ENCODE measurements at places on chromosomes 2 and 18.

GRCh38 chr2:223563462-223563861 is 38.7 kb downstream of the SCG2 start:
- DNase-seq, result no peak

- no peak for DNase-seq
These were observed 63.0 kb downstream of the CABLES1 start for GRCh38 chr18:23198217-23198845.

GRCh38 chr2:18855027-18855426 is 265.7 kb upstream of the NT5C1B start:
- no peak for DNase-seq

GRCh38 chr18:75161256-75162028 is 47.5 kb downstream of the PTGR3 start:
- no peak for DNase-seq

- DNase-seq, result no peak
These were observed 157.5 kb downstream of the TGIF1 start for GRCh38 chr18:3607309-3608098.

DNA sequence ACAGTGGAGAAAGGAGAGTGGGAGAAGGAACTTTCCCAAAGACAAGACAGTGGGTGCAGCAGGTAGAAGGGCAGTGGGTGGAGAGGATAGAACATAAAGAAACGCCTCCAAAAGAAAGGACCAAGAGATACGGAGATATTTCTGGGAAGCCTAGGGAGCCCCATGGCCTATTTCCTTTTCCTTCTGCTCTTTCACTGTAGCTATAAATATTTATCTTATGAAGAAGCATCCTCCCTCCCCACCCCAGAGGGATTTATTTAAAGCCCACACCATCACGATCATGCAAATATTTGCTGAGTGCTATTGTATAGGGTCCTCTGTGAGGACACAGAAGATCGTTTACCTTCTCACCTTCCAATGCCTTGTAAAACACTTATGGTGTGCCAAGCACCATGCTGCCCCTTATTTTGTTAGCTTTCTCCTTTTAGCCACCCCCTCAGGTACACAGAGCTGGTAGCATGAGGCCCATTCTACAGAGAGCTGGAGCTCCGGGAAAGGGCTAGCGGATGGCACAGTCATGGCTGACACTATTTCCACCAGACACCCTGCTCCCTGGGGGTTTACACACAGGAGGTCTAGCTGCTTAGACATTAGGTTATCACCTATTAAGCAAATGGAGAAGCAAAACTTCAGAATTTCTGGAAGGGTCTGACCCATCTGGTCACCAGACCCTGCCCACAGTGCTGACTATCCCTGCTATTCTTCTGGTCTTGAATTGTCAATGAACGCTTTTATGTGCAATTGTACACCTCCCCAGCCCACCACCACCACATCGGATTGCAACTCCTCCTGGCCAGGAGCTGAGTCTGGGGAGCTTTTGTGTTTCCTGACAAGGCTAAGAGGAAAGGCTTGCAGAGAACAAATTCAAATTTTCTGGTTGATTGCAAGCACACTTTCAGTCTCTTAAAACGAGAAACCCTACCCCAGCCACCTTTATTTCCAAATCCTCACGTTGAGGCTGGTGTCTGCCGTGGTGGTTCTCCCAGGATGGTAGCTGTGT is 91.8 kb upstream of the KLF7 start:
- no peak for DNase-seq

- no peak for DNase-seq
These were observed 129.1 kb upstream of the SMAD2 start for GRCh38 chr18:48059455-48060010.

DNA sequence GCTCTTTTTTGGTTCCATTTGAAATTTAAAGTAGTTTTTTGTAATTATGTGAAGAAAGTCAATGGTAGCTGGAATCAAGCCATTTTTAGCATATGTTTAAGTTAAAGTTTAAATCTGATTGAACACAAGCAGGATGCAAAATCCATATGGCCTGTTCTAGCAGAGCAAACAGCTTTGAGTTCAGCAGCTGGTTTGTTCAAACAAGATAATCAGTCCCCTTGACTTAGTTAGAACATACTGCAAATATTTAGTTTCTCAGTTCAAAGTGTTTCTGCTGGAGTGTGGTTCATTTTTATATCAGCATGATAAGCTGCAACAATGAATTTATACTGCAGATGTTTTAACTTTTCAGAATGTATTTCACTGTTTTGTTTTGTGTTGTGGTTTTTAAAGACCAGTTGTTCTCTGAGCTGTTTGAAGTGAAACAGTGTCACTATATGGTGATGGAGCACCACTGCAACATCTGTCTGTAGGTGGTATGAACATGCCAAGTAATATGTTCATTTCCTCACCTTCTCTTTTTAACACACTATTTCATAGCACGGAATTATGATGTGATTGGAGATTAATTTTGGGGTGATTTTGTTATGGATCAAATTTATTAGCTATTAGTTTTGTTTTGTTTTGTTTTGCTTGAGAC is 125.3 kb downstream of the COL4A4 start:
- no peak for DNase-seq

DNA sequence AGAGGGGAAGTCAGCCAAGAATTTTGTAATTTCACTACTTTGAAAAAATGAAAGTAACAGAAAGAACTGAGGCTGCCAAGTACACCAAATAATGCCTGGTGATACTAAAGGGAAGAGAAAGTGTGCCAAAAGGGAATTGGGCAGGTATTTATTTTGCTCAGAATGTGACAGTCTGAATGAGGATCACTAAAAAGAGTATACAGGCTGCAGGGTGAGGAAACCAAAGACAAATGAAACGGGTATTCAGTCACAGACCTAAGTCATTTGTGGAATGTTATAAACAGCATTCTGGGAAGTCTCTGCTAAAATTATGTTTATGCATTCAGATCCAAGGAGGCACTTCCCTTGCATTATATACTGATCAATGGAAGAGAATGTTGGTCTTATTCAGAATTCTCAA is 418.6 kb upstream of the SLC39A10 start:
- DNase-seq, result no peak

- DNase-seq, result no peak
These were observed 35.2 kb upstream of the OTX1 start for GRCh38 chr2:63015389-63015788.

DNA sequence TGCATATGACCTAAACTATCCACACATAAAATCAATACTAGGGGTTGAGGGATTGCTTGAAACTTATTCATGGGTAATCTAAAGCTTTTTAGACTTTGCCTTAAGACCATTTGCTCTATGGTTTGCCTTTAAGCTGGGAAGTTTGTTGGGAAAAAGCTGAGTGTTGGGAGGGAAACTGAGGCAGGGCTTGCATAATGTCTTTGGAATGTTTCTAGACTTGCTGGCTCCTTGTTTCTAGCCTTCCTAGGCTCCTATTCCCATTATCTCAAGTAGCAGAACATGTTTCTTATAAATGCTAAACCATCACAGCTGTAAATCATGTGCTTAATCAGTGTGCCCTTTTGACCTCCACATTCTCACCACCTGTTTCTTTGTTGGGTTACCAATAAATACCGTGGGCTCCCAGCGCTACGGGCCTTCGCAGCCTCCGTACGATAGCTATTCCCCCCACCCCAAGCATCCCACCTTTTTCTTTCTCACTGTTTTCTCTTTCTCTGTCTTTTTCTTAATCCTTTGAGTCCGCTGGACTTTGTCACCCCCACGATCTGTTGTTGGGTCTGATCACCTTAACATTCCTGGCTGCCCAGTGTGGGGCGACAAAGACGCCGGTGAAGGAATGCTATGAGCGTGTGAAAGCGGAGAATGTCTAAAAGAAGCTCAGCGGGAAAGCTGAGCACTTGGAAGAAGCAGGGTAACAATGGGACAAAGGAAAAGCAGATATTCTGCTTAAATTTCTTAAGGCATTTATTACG is 49.4 kb upstream of the CWC22 start:
- no peak for DNase-seq

DNA sequence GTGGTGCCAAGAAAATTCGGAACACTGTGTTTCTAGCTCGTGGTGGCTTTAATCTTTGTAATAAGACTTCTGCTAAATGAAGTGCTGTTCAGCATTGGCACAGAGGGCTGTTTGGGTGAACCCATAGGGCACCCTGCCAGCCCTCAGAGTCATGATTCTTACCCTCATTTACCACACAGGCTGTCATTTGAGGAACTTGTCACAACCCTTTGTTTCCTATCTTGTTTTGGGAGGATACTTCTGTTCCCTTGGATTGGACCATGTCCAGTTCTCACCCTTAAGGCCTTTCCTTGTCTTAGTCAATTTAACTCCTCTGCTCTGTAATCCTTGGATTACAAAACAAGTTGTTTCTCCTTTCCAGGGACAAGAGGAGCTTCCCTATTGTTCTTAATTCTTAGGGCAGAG is 225.7 kb downstream of the MTX2 start:
- DNase-seq, result no peak

GRCh38 chr2:18117592-18117991 is 239.1 kb downstream of the KCNS3 start:
- no peak for DNase-seq

- no peak for DNase-seq
These were observed 3.5 kb downstream of the RBM43 start for GRCh38 chr2:151258121-151258520.

GRCh38 chr18:79314838-79315388 is 80.8 kb upstream of the NFATC1 start:
- DNase-seq, result no peak

- no peak for DNase-seq
These were observed 4.8 kb downstream of the EPHA4 start for GRCh38 chr2:221567231-221567760.

GRCh38 chr2:120952318-120952717 is 216.7 kb downstream of the GLI2 start:
- DNase-seq, result no peak

DNA sequence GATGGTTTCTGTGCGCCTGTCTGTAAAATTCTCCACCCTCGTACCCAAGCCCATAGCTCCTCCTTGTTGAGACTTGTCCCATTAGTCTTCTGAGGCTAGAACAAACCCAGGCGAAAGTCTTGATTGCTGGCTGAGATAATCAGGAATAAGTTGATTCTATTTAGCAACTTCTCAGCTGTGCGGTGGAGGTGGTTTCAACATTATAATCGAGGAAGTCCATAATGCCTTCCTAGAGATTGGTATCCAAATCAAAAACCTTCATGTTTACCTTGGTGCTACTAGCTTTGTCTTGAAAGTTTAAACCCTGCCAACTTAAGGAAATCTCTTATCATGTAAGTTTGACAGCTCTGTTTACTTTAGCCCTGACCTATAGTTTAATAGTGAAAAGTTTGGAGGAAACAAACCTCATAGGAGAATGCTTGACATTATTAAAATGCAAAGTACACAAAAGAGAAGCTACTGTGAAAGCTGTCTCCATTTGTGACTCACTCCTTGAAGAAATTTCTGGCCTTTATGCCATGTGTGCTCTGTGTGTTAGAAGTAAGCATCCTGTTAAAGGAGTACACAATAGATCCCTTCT is 36.6 kb upstream of the DSC1 start:
- DNase-seq, result no peak

DNA sequence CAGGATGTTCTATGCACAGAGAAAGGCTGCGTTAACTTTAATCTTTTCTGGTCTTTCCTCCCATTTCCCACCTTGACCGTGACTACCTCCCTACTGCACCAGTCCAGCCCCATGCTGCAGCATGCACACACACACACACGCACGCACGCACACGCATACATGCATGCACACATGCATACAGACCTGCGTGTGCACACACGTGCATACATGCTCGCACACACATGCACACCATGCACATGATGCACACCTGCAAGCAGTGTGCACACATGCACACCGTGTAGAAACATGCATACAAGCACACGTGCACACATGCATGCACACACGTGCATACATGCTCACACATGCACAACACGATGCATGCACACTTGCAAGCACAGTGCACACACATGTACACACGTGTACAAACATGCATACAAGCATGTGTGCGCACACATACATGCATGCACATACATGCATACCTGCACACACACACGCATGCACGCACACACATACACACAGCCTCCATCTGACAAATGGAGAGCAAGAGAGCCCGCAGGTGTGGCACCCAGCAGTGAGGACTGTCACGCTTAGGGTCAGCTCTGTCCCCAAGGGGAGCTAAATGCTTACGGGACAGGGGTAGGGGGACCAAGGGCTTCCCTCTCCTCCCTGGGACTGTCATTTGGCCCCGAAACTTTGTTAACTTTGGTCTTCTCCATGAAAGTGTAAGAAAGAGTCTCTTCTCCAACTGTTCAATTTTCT is 18.2 kb downstream of the SNORC start:
- no peak for DNase-seq

DNA sequence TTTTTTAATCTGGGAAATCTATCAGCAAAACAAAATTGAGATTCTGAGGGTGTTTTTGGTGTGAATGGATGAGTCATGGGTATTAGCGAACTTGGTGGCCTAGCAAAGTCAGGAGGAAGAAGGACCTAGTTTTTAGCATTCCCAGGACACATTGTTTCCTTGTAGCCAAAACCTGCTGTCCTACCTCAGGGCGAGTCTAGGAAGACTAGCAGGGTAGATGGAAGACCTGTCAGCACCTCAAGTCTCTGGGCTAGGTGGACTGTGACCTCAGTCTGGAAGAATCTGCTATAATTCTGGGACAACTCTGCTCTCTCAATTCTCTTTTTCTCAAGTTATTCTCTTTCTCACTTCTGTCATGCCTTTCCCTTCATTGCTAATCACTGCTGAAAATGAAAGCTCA is 1399.3 kb upstream of the LRRTM1 start:
- DNase-seq, result no peak

DNA sequence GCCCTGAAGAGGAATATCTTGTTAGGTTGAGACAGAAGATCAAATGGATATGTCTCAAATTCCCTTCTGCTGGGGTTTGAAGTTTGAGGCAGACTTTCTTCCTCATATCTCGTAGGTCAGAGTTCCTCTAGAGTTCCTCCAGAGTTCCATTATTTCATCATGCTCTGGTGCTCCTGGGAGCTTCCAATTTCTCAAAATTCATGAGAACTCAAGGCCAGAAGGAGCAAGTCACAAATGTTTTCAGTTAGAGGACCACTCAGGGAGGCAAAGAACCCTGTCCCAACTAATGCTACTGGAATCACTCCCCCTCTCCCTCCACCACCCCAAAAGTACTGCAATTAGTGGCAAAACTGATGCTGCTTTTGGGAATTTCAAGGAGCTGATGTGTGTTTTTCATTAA is 115.7 kb upstream of the RBMS1 start:
- no peak for DNase-seq

DNA sequence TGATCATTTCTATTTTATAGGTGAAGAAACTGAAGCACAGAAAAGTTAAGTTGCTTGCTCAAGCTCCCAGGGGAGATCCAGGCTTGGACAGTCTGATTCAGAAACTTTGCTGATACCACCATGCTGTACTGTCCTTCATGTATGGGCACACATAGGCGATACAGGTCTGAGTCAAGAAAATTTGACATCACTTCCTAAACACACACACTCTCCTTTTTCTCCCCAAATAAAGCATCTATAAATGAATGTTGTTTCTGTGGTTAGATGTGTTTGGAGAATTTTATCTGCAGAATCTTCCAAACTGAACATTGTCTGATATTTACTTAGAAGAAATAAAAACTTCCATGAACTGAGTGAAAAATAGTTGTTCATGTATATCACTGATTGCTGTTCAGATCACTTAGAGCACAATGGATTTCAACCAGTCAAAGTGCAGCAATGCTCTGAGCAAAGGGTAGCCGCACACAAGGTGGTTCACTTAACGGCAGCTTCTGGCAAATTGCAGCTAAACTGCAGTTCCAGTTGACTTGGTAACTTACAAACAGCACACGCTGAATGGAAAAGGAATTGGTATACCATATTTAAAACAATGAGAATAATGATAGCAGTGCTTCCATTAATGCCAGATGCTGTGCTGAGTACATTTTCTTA is 10.0 kb upstream of the AGFG1 start:
- no peak for DNase-seq

All from activated naive CD4-positive, alpha-beta T cell treated with anti-CD3 and anti-CD28 coated beads, Interleukin-2, amount 50 U/mL, for 16 hours (primary cell).